ELF-1 (cell line): ENCODE measurements at places on chromosomes 3 and 15.

DNA sequence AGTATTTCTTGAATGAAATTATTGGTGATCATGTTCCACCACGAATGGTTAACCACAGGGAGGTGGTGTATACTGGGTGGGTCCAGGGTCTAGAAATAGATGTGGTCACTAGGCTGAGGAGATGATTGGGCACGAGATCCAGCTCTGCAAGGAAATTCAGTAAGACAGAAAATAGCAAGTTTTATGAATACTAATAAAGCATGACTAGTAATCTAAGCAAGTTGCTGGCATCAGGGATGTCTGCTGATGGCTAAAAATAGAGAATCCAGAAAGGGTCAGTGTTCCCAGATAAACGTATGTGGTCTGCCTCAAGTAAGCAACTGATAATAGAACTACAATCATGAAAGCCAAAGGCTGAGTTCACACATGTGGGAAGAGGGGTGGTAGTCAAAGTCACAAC is 108.3 kb upstream of the FRMD4B start:
- DNase-seq, result no peak

GRCh38 chr3:152104847-152105415 is 163.8 kb upstream of the MBNL1 start:
- no peak for DNase-seq

DNA sequence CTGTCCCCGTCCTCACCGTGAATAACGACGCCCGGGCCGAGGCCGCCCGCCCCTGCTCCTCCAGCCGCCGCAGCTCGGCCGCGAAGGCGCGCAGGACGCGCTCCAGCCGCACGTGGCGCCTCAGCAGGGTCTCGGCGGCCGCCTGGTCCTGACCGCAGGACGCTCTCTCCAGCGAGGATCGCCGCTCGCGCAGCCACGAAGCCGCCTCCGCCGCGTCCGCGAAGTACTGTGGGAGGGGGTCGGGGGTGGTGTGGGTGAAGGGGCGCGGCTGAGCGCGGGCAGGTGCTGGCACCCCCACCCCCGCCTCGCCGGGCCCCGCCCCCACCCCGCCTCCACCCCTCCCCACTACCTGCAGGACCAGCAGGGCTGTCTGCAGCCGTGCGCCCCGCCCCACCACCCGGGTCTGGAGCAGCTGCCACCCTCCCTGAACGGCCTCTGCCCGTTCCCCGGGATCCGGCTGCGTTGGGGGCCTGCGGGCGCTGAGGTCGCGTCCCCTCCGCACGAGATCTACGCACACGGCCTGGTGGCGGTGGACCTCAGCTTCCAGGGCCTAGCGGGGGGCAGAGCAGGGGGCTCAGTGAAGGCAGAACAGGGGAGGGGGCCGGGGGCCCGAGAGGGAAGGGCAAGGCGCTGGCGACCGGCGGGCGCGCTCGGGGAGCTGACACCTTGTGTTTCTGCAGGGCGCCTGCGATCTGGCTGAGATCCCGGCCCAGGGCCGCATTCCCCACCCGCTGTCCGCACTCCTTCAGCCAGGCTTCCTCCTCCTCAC is 11.7 kb downstream of the SPTBN5 start:
- no peak for DNase-seq

- no peak for DNase-seq
These were observed 36.5 kb upstream of the DUSP7 start for GRCh38 chr3:52092891-52093290.

DNA sequence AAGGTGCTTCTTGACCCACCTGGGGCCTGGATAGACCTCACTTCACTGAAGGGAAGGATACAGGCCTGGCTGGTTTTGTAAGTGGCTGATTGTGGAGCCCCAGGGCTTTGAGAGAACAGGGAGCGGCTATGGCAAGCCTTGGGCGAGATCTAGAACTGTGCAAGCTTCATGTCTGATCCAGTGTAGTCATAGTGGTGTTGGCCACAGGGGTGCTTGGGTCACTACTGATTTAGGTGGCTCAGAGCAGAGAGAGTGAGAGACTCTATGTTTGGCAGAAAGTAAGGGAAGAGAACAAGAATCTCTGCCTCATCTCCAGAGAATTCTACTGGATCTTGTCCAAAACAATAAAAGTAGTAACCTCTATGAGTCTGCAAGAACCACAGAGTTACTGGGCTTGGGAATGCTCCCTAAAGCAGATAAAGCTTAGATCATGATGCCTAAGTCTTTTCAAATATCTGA is 394.2 kb upstream of the EPHA3 start:
- no peak for DNase-seq

DNA sequence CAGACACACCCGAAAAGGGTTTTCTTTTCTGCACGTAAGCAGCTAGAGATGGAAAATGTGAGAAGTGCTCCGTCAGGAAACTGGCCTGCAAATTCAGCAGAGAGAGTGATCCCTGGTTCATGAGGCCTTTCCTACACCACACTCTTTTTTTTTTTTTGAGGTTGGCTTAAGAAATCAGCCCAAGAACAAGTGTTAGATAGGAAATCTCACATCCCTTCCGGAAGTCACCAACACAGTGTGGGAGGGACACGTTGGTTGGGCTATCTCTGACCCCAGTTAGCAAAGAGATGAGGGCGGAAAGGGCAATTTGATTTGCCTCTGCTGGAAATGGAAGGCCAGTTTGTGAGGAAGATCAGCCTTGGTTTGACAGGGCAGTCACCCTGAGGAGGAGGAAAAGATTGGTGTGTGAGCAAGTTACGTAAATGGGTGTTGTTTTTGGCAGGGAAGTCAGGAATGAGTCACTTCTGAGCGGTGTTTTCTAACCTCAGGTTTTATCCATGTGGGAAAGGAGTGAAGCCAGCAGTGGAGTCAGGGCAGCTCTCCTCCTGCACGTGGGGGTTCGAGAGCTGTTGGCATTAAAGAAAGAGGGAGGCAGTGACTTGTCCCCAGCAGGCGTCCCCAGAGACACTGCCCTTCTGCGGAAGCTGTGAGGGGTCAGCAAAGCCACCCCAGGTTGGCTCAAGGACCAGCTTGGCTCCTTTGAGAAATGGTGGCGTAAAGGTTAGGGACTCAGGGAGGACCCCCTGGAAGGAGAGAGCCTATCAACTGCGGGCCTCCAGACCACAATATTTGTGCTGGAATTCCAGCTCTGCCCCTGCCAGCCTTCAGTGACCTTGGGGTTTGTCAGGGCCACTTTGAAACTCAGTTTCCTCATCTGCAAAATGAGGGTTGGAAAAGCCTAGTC is 237.6 kb upstream of the BHLHE40 start:
- DNase-seq, result no peak

DNA sequence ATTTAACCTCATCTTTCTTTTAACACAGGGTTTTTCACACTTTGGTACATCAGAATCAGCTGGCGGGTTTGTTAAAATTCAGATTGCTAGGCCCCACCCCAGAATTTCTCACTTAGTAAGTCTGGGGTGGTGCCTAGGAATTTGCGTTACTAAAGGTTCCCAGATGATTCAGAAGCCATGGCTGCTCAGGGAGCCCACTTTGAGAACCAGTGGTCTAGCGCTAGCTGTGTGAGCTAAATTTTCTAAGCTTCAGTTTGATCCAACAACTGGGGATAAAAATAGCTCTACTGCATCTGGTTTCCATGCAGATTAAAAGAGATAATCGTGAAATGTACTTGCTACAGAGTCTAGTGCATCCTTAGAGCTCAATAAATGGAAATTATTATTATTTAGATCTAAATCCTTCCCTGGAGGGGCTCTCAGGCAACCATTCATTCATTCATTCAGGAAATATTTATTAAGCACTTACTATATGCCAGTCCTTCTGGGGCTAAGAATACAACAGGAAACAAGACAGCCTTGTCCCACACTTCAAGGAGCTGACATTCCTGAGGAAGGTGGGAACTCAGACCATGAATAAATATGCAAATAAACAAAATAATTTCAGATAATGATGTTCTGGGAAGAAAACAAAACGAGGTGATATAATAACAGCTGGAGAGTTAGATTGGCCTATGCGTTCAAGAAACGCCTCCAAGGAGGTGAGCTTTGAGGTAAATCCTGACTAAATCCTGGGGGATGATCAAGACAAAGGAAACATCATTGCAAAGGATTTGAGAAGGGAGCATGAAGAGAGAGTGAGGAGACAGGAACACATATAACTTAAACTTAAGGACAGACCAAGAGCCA is 3.9 kb upstream of the CIDEC start:
- peak; percentile 21 for DNase-seq

DNA sequence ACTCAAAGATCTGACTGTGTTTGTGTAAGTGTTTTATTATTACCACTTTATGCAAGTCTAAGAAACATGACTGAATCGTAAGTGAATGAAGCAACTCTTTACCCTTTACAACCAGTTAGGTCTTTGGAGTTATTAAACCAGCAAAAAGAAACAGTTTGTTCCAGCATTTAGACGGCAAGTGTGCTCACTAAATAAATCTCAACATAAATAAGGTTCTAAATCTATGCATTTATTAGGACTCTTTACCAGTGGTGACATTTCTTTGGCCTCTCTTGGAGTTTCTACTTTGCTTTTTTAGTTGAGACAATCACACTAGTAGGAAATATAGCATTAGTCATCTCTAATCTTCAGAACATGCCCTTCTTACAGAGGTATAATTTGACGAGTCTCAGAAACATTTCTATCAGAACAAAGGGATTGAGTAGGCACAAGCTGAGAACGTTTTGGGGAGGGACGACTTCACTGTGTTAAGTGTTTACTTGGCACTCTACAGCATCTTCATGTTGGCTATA is 739.9 kb upstream of the NR2F2 start:
- DNase-seq, result no peak

- peak; percentile 78 for DNase-seq
These were observed at the start of gene PLXND1 for GRCh38 chr3:129606636-129607390. TSS of gene PLXND1 (minus strand) at chr3:129606676. CDS start at chr3:129606639, 37 bp downstream.

GRCh38 chr15:44719293-44719999 is 8.1 kb downstream of the B2M start:
- DNase-seq, result no peak

DNA sequence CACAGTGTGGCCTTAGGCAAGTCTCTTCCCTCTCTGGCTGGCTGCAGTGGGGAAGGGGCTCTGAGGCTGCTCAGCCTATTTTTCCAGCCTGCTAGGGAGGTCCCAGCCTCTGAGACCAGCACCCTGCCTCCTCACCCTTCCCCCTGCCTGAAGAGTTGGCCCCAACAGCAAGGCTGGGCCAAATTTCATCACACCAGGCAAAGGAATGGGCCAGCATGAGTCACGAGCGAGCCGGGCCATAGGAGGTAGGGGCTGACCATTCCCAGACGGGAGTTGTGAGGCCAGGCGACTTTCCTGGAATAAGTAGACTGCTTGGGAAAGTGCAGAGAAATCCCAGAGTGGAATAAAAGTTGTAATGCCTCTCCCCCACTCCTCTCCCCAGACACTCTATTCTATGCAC is 5.7 kb upstream of the FBLN2 start:
- DNase-seq, result peak; percentile 75

GRCh38 chr15:70517194-70517590 is 246.2 kb downstream of the UACA start:
- DNase-seq, result peak; percentile 50

- no peak for DNase-seq
These were observed 8.5 kb upstream of the KLHL6 start for GRCh38 chr3:183564046-183564445.

GRCh38 chr3:112519424-112520001 is 20.2 kb upstream of the BTLA start:
- no peak for DNase-seq

DNA sequence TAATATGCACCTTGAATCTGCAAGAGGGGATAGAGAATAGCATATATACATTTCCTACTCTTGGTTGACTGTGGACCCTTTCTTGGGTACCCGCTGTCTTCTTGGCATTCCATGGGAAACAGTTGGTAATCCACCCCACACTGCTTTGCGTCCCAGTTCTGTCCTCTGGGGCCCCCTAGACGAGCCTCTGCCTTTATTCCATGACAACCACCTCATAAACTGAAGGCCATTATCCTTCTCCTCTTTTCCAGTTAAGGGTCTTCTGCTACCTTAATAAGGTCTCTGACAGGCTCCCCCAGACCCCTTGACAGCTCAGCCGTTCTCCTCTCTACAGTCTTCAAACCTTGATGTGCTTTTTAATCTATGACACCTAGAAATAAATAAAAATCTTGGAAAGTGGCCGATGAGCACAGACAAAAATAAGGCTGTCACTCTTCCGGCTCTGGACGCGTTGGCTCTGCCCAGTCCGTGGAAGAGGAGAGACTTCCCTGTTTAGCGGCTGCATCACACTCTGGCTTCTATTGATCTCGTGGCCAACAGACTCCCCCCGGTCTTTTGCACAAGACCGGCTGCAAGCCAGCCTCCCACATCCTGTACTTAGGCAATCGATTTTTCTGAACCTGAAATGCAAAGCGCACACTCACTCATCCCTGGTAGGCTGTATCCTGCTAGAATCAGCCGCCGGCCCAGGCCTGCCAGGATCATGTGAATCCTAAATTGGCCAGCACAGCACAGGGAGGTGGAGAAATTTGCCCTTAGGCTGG is 251.0 kb upstream of the TLE3 start:
- peak; percentile 70 for DNase-seq

DNA sequence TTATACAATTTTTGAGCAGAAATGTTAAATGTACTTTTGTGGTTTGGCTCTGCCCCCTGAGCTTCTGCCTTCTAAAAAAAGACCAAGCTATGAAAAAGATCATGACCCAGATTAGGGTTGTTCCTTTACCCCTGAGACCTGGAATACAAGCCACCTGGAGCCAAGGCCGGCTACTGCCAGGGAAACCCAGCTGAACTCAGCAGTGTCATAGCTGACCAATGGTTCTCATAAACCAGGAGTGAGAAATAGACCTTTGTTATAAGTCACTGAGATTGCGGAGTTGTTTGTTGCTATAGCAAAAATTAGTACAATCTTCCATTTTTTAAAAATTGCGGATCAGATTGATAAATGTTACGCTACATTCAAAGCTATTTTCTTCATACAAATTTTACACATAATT is 1261.7 kb downstream of the ROBO1 start:
- no peak for DNase-seq

DNA sequence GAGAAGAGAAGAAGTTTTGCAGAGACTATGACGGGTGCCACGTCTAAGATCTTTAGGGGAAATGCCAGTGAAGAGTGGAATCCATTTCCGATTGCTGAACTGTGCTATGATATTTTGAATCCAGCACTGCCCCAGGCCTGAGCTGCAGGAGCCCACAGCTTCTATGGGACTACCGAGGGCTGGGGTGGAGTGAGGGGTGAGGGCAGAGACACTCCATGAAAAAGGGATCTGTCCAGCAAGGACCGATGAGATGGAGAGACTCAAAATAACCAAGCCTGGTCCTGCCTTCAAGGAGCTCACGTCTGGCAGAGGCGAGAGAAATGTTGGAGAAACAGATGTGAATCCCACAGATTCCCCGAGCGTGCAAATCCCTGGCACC is 79.8 kb upstream of the MEF2A start:
- peak; percentile 31 for DNase-seq

- no peak for DNase-seq
These were observed 193.6 kb downstream of the FAM43A start for GRCh38 chr3:194879126-194879877.

- DNase-seq, result no peak
These were observed 4.7 kb downstream of the INAFM2 start for GRCh38 chr15:40328176-40328575.

GRCh38 chr3:141845407-141846049 is 30.9 kb upstream of the ATP1B3 start:
- peak; percentile 64 for DNase-seq

DNA sequence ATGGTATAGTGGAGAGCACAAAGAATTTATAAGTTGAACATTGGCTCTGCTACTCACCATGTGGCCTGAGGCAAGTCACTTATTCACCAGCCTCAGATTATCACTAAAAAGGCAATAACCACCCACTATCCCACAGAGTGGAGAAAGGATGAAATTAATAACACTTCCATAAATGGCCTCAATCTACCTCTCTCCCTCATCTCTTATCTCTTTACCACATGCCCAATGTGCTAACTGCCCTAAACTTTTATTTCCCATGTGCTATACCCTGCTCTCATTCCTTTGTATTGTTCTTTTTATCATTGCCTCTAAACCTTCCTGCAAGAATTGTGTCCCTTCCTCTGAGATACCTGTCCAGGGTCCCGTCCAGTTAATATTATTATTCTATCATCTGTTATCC is 26.0 kb downstream of the SLC12A6 start:
- DNase-seq, result no peak
